Panc1 (cell line): ENCODE measurements at places on chromosomes 6 and 20. TPM values are rescaled to one million over a fixed set of nuclear protein-coding genes. Genes with fewer than 3 reads are reported as not detected.

CST3 gene
- 158 TPM for total RNA-seq

NTSR1 gene
- total RNA-seq: 44.1 TPM

MAP3K5 gene
- total RNA-seq: 8.1 TPM

MYH7B gene
- total RNA-seq: 0.59 TPM

SLA2 gene
- 0.13 TPM for total RNA-seq

C6orf120 gene
- 31.5 TPM for total RNA-seq

RUNX2 gene
- 7.0 TPM for total RNA-seq

SOD2 gene
- 180 TPM for total RNA-seq

FAM217A gene
- not detected for total RNA-seq

GSTA2 gene
- not detected for total RNA-seq

TMC2 gene
- not detected for total RNA-seq

DOP1A gene
- 13.4 TPM for total RNA-seq

OR2J3 gene
- total RNA-seq: not detected

SEMG1 gene
- total RNA-seq: not detected

APCDD1L gene
- total RNA-seq: 0.62 TPM

RAET1L gene
- total RNA-seq: not detected

CGA gene
- not detected for total RNA-seq

CD83 gene
- total RNA-seq: 5.3 TPM

NRSN1 gene
- total RNA-seq: not detected

HLA-G gene
- total RNA-seq: 0.62 TPM

IL17A gene
- not detected for total RNA-seq

CST7 gene
- total RNA-seq: not detected

DEF6 gene
- total RNA-seq: 0.59 TPM

BPIFB1 gene
- total RNA-seq: 0.10 TPM

FAM162B gene
- not detected for total RNA-seq

FLRT3 gene
- 0.67 TPM for total RNA-seq

MAP7 gene
- total RNA-seq: 1.8 TPM

HMGA1 gene
- total RNA-seq: 444 TPM

CCDC170 gene
- total RNA-seq: not detected

WASF1 gene
- total RNA-seq: 63.9 TPM

CD93 gene
- 0.10 TPM for total RNA-seq

SLC17A3 gene
- total RNA-seq: not detected

ACSS2 gene
- total RNA-seq: 25.4 TPM

SUPT3H gene
- 11.0 TPM for total RNA-seq

CCNC gene
- 43.4 TPM for total RNA-seq

LKAAEAR1 gene
- 0.67 TPM for total RNA-seq

AKAP12 gene
- 267 TPM for total RNA-seq

ARMH2 gene
- total RNA-seq: not detected

TRIM10 gene
- total RNA-seq: not detected

KIAA1755 gene
- total RNA-seq: 0.08 TPM

KDM1B gene
- 27.1 TPM for total RNA-seq

RFX6 gene
- total RNA-seq: not detected
